ENCODE measurements at places on chromosomes 3 and 15.

DNA sequence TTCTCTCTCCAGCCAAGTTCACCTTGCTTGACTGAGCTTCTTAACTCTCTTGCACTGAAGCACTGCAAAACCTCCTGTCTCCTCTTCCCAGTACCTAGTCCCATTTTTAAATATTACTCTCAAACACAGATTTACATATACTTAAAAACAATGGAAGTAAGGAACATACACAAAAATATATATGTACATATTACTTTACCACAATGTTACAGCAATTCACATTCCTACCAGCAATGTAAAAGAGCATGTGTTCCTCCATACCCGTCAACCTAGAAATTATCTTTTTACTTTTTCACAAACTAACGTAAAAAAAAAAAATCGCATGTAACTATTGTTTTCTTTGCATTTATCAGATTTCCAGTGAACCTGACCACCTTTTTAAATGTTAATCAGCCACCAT lies 60.4 kb downstream of the RYK start:
- DNase-seq = no peak

DNA sequence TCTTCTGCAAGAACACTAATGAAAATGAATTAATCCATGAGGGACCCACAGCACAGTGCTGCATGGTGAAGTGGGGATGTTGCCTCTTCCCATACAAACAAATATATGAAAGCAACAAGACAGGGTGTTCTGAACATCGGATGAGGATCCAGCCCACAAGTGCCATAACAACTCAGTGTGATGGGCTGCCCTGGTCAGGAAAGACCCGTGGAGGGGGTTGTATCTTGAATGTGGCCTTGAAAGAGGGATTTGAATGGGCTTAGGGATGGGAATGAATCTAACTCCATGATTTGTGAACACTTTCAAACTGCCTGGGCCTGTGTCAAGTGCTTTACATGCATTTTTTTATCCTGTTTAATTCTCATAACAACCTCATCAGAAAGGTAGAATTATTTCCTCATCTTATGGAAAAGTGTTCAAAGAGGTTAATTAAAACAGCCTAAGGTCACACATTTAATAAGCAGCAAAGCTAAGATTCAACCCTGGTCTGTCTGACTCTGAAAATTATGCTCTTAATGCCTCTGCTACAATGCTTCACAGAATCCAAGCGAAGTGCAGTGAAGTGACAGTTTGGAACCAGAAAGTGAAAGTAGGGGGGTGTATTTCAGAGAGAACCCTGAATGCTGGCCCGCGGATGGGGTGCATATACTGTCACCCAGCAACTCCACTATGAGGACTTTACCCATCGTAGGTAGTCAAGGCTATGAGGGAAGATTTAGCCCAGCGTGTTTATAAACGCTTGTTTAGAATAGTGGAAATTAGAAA lies 65.6 kb upstream of the HEG1 start:
- peak; percentile 22 for DNase-seq

GRCh38 chr3:119715105-119715504 lies 12.3 kb downstream of the CFAP91 start:
- DNase-seq = peak; percentile 16

- peak; percentile 56 for DNase-seq
Observed at GRCh38 chr3:149080699-149081091, 5.6 kb downstream of the HLTF start.

DNA sequence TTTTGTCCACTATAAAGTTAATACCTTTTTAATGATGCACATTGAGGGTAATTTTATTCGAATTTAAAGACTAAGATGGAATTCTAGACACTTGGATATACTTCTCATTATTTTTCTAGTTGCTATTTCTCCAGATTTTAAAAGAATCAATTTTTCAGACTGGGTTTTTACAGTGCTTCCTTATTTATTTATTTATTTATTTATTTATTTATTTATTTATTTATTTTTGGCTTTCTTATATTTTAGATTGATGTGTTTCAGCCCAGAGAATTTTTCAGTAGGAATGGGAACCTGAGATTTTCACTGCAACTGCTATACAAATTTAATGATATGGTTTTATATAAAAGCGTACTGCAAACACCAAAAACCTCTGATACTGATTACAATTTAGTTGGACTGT lies 448.7 kb downstream of the ZPLD1 start:
- DNase-seq = no peak

- no peak for DNase-seq
Observed at GRCh38 chr3:151443583-151443982, 17.3 kb downstream of the IGSF10 start.

Measured in MV-4-11 (cell line).